Stromal cell of bone marrow (primary cell): ENCODE measurements at places on chromosomes 5 and 9.

- peak; percentile 45 for DNase-seq
Observed at GRCh38 chr5:124315741-124316415, 430.6 kb downstream of the ZNF608 start.

DNA sequence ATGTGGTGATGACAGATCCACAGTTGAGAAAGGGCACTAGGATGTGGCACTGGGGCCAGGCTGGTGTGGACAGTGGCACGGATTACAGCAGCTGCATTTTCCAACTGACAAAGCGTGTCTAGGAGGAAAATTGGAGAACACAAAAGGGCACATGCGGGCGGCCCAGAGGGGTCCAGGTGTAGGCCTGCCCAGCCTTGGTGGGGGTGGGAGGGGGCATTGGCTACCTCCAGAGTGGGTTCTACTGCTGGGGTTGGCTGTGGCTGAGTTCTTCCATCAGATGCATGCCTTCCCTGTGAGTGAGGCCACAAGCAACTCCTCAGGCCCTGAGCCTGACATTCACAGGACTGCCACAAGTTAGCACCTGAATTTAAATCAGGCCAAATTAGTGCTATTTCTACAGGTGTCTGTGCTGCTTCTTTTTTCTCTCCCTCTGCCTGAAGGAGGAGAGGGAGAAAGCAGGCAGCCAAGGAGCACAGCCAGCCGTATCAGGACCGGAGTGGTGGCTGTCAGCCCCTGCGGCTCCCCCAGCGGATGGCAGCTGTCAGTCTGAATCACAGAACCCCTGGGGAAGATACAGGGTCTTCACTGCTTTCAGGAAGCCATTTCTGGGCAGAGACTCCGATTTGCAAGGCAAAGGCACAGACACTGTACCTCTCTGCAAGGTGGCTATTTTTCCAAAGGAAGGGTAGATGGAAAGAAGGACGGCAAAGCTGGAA is 464.2 kb downstream of the SPOCK1 start:
- DNase-seq, result no peak

- DNase-seq, result no peak
Observed at GRCh38 chr5:168408561-168409305, 77.5 kb upstream of the RARS1 start.

DNA sequence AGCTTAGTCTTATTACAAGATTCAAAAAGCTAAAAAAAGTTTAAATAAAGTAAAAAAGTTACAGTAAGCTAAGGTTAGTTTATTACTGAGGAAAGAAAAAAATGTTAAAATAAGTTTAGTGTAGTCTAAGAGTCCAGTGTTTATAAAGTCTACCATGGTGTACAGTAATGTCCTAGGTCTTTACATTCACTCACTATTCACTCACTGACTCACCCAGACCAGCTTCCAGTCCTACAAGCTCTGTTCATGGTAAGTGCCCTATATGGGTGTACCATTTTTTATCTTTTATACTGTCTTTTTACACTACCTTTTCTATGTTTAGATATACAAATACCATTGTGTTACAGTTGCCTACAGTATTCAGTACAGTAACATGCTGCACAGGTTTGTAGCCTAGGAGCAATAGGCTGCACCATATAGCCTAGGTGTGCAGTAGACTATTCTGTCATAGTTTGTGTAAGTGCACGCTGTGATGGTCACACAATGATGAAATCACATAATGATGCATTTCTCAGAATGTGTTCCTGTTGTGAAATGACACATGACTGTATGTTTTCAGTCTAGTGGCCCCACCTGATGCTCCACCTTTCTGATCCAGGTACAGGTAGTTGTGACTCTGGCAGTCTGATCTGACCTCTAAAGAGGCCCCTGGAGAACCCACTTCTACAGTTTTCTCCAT is 45.7 kb downstream of the SNX18 start:
- DNase-seq, result no peak

DNA sequence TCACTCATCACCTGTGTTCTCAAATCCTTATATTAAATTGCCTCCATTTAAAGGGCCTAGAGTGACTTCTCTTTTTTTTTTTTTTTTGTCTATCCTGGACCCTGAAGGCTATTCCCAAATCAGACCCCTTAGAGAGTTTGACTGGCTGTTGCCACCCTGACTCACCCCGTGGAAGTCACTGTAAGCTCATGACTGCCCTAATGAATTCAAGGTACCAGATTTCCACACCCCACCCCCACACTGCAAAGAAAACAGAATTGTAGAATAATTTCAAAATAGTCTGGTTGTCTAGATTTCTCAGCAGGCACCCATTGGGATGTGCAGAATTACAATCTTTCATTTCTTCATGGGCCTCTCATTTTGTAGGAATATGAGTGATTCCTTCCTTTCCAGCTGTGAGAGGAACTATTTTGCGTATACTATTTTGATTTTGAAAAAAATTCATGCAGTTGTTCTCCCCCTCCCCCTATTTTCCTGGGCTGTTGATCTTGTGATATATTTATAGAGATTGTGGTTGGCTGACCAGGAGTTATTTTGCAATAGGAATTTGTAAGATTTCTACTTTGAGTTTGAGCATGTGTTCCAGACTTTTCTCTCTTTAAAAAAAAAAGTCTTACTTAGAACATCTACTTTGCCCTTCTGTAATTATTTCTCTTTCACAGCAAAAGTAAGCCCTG is 79.1 kb downstream of the ZNF618 start:
- peak; percentile 68 for DNase-seq

GRCh38 chr9:71665247-71665646 is 103.1 kb downstream of the CEMIP2 start:
- no peak for DNase-seq

- DNase-seq, result no peak
Observed at GRCh38 chr9:80875947-80876346, 813.4 kb downstream of the TLE1 start.

DNA sequence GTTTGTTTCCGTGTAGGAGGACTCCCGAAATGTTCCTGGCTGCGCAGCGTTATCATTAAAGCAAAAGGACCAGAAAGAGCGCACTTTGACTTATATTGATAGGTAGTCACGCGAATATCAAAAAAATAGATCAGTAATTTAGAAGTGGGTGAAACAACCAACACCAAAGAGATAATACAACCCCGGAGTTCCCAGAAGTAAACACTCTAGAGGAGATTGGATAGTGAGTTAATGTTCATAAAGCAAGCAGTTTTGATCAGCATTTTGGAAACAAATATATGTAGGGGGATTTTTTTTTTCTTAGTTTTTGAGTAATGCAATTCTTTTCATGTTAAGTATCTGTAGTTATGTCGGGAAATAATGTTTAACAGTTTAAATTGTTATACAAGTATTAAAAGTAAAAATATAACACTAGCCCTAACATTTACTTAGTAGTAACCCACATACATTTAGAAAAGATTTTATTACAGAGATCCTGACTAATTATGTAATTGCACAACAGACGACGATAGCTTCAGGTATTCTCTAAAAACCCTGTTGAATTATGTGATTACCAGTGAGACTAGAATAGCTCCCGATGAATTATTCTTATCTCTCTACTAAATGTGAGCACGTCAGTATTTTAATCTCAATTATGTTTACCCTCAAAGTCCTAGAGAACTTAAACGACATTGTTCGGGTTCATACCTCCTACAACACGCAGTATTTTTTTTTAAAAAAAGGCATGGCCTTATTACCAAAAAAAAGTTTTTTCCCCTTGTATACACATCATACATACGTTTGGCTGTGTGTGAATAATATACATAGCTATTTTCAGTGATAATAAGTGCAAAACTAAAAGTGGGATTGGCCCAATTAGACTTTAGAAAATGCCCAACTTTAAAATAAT is 9.4 kb upstream of the NFIB start:
- DNase-seq, result no peak

DNA sequence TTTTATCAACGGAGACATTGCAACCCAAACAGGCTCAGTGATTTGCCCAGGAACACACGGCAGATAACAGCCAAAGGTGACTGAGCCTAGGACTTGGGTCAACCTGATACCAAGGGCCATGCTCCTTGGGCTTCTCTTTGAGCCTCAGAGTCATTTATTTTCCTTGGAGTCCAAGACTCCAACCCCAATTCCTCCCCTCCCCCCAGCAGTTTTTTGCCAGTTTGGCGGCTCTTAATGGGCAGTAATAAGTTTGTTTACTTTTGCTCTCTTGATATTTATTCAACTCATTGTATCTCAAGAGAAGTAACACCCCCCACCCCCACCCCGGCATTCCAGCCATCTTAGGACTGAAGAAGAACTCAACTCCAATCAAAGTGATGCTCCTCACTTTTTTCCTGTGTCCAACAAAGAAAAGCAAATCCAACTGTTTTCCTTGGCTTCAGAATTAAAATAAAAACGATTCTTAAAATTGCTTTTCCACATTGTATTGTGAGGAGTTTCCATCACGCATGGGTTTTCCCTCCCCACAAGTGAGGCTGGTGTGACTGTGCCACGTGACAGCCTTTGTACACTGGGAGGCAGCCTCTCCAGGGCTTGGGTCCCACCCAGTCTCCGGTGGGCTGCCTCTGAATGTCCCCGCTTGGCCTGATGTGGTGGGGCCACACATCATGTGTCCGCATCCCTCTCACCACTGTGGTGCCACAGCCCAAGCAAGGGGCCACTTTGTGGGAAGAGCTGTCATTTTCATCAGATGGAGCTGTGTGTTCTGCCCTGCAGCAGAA is 9.1 kb downstream of the ANGPTL2 start:
- DNase-seq, result no peak

DNA sequence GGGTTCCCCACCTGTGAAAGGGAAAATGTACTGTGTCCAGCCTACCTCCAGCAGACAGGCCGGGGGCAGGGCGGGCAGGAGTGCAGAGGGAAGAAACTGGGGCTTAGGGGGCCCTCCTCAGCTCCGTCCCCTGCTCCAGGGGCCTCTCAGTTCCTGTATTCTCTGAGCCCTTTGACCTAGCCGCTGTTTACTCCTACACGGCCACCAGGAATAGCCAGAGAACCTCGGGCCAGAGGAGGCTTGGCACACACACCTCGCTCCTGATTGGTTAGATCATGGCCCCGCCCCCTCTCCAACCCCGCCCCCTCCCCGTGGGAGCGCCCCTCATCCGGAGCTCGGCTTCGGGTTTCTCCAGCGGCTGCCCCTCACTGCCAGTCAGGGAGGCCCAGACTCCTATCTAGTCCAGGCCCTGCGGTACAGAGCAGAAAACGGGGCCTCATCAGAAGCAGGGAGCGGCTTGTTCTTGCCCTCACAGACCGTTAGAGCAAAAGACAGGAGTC is 2.2 kb downstream of the ST6GALNAC6 start:
- DNase-seq, result peak; percentile 62

GRCh38 chr9:70569070-70569772 is 154.8 kb upstream of the KLF9 start:
- DNase-seq, result no peak

GRCh38 chr5:132760601-132761317 is 13.5 kb downstream of the CCNI2 start:
- no peak for DNase-seq

DNA sequence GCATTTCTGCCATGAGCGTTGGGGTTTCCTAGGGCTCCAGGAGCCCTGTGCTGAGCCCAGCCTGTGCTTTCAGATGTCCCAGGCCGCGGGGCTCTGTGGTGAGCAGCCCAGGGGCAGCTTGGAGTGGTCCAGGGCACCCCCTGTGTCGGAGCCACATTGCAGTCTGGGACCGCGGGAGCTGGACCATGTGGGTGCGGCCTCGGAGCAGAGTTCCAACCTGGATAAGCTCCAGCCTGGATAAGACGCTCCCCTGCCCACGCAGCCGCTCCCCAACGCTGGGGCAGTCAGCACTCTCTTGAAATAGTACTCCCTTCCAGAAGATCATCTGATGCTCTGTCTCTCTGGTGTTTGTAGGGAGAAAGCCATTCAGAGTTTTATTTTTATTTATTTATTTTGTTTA is 111.1 kb downstream of the WNK2 start:
- DNase-seq, result no peak

- no peak for DNase-seq
Observed at GRCh38 chr5:31894141-31894540, 255.2 kb downstream of the PDZD2 start.

DNA sequence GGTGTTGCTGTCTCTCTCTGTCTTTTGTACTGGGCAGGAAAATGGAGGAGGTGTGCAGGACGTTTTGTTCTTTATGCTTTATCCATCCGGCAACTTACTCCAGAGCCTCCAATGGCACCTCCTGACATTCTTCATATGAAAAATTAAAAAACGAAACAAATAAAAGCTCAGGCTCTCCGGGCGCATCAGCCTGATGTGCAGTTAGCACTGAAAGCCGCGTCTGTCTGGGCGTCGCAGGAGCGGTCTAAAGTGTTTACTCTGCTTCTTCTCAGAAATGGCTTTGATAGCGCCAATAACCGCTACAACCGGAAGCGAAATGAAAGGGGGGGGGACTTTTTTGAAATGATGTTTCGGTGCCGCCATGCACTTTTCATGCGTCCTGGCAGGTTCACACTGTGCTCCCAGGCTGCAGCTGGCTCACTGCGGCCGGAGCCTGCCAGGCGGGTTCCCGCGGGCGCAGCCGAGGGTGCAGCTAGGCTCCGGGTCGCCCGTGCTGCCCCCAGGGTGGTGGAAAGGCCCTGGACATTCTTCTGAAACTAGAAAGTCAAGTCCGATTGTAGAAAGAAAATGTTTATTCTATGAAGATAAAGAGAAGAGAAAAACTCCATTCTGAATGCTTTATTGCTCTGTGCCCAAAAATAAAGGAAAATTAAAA is 407.7 kb upstream of the IRX1 start:
- DNase-seq, result no peak

GRCh38 chr5:87705876-87706275 is 293.1 kb upstream of the CCNH start:
- DNase-seq, result no peak

- DNase-seq, result no peak
Observed at GRCh38 chr5:145389047-145389446, 446.1 kb downstream of the PRELID2 start.

DNA sequence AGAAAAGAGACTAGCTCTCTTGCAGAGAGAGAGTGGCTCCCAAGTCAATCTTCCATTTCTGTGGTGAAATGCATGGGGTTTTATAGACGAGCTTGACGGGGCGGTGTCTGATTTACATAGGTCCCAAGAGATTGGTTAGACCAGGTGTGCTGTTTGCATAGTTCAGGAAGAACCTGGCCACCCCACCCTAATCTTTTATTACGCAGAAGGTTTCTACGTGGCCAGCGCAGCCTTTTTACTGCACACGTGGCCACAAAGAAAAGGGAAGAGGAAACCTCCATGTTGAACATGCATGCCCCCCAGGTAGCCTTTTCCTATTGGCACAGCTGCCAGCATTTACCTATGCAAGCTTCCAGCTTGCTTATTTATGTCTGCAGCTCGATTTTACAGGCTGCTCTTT is 92.1 kb downstream of the CAVIN4 start:
- DNase-seq, result no peak

DNA sequence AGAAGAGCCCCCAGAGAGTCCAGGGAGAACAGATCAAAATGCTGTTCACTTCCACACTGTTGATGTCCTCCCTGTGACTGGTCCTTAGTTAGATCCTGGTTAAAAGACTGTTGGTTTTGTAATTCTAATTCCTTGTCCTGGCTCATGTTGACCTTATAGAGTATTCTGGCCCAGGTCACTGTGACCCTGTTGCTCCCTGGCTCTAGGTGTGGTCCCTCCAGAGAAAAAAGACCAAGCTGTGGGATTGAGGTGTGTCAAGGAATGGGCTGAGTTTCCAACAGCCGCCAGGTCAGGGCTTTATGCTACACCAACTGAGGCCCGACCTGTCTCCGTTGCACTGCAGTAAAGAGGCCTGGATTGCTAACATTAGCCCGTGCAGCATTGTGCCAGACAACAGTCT is 241.0 kb upstream of the MSX2 start:
- DNase-seq, result no peak

- DNase-seq, result no peak
Observed at GRCh38 chr9:17813798-17814197, 234.9 kb downstream of the SH3GL2 start.

- no peak for DNase-seq
Observed at GRCh38 chr9:106716820-106717219, 146.1 kb upstream of the ZNF462 start.
